ENCODE measurements at places on chromosomes 3 and 15.
A peak's percentile ranks its signal among the peaks of the same experiment; 100 is the strongest.

DNA sequence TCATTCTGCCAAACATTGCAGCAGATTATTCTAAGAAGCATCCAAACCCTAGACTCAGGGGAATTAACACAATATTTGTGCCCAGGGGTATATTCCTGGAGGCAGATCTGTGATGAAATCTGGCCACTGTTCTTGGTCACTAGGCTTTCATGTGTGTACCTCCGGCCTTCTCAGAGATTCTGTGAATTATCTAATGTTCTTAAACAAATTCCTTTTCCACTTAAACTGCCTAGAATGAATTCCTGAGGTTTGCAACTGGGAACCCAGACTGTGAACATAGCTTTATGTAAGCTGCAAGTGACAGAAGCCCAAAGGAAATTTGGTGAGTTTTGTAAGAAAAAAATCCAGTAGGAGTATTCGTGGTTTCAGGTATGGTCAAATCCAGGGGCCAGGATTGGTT is 20.7 kb upstream of the CTNNB1 start:
- no peak for DNase-seq

- DNase-seq, result no peak
Measured at GRCh38 chr3:106768941-106769480, 608.2 kb upstream of the CCDC54 start.

DNA sequence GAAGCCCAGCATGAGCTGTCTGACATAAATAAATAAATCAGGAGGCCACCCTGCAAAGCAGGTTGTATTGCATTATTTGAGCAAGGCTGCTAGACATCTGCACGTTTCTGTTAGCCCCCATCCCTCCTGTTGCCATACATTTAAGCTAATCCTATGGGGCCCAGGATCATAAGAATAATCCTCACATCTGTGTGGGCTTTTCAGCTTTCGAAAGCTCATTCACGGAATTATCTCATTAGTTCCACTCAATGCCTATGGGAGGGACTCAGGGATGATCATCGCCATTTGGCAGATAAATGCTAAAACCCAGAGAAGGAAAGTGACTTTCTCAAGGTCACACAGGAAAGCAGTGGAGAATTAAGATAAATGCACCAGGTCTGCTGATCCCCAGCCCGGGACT is 123.4 kb downstream of the TLE3 start:
- DNase-seq, result no peak

DNA sequence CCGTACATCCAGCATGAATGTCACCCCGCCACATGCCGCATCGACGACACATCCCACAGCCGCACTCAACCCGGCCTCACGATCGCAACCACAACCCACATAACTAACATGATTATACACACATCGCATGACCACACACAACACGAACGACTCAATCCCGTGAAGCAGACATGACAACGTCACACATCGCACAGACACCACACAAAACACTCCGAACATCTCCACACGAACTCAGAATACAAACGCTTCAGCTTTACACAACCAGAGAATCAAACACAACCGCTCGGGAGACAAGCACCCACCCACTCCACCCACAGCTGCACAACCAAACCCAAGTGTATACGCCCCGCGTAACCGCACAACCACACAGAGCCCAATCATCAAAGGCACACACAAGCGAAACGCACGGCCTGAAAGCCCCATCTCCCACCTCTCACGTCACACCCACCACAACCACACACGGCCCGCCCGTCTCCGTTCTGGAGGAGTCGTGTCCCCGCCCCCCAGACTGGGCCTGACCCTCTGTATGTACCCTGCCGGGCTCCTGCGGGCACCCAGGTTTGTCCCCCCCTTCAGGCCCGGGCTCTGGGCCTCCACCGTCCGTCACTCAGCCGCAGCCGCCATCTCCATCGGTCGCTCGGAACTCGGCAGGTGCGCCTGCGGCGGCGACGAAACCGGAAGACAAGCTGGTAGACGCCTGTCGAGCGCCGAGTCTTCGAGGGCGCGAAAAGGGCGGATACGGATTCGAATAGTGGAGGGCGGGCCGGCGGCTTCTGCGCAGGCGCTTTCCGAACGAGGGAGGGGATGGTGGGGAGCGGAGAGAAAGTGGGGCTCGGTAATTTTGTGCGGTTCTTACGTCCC is at the start of gene RBSN:
RBSN (minus strand) TSS at position 646 of the 861 bp plus-strand sequence. CDS start 3,028 bp downstream, outside the sequence.
- DNase-seq, result peak; percentile 91

GRCh38 chr3:185988816-185989175 is 51.0 kb upstream of the TRA2B start:
- no peak for DNase-seq

All from activated gamma-delta T cell treated with anti-CD3 and anti-CD28 coated beads, Interleukin-2, amount 50 U/mL, for 16 hours (primary cell).